ENCODE measurements at places on chromosomes 2 and 18.

DNA sequence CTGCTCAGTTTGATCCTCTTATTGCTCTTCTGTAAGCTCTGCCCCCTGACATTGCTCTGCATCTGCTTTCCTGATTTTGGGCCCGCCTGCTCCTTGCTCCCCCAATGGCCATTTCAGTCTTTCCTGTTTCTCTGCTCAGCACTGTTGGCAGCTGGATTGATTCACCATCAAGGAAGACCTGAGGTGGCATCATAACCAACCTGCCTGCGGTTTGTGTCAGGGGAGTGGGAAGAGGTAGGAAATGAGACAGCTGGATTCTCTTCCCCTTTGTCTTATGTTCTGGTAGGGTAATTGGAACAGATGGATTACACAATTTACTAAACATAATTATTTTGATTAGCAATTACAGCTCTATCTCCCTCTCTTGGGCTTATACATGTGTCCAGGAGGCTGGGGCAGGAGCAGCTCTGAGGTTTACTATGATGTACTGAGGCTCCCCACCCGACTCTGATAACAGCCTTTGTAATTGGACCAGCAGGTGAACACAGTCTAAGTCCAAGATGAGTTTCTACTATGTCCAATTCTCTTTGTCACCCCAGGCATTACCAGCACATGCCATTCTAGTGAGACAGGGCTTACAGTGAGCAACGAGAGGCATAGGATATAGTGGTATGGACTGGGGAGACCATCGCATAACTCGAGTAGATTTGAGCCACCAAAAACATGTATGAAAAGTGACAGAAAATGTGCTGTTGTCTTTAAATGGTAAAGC lies 151.8 kb upstream of the MMADHC start:
- no peak for DNase-seq

DNA sequence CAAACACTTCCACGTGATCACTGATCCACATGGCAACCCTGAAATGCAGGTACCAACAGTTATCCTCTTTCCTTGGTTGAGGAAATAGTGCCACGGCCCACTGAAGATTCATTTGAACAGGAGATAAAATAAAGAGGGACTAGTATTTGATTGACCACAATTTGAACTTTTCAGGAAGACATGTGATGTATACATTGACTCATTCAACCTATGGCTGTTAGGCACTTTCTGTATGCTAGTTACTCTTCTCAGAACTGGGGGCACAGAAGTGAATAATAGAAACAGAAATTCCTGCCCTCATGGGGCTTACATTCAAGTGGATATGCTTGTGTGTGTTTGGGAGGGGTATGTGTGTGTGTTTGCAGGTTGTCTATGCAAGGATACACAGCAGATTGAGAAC lies 199.6 kb downstream of the PRKCE start:
- no peak for DNase-seq

DNA sequence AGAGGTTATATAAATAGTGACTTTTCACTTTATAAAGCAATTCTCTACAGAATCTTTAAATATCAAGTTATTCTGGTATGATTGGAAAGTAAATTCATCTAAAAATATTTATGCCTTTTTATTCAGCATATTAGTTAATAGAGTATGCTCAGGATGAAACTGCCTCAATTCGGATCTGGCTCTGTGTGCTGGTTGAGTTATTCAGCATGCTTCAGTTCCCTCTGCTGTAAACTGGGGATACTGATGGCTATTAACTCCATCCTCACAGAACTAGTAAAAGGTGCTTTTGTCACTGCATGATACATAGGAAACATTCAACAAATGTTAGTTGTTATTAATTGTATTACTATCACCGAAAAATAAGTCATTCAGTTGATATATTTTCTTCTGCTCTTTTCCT lies 250.3 kb downstream of the NRXN1 start:
- no peak for DNase-seq

DNA sequence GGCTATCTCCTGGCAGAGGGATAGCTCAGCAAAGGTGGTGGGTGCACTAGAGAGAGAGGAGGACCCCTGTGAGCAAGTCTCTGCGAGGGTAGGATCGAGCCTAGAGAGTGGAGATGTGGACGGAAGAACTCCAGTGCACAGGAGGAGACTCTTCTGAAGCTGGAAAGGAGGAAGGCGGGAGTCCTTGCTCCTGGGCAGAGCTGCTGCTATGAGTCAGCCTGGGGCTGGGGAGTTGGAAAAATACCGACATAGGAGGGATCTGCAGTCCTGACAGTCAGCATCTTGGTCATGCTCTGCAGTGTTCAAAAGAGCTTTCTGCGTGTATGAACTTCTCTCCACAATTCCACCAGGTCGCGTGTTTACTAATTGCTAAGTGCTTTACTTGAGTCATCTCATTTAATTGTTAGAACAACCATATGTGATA lies 233.8 kb downstream of the LDLRAD4 start:
- no peak for DNase-seq

DNA sequence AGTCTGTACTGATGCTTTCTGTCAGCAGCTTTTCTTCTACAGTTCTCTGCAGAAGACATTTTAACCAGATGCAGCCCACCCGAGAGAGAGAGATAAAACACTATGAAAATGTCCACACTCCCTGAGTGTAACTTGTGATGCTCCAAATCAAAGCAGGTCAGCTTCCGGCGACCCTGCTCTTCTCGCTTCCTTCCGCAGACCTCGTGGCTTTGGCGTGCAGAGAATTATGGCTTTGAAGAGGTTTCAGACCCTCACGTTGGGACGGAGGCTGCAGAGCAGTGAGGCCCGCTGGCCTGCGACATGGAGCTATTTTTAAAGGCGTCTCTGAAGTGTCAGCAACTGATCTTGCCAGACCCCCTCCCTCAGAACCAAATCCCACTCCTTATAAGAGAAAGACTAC lies 41.8 kb downstream of the TMEM163 start:
- DNase-seq: no peak

DNA sequence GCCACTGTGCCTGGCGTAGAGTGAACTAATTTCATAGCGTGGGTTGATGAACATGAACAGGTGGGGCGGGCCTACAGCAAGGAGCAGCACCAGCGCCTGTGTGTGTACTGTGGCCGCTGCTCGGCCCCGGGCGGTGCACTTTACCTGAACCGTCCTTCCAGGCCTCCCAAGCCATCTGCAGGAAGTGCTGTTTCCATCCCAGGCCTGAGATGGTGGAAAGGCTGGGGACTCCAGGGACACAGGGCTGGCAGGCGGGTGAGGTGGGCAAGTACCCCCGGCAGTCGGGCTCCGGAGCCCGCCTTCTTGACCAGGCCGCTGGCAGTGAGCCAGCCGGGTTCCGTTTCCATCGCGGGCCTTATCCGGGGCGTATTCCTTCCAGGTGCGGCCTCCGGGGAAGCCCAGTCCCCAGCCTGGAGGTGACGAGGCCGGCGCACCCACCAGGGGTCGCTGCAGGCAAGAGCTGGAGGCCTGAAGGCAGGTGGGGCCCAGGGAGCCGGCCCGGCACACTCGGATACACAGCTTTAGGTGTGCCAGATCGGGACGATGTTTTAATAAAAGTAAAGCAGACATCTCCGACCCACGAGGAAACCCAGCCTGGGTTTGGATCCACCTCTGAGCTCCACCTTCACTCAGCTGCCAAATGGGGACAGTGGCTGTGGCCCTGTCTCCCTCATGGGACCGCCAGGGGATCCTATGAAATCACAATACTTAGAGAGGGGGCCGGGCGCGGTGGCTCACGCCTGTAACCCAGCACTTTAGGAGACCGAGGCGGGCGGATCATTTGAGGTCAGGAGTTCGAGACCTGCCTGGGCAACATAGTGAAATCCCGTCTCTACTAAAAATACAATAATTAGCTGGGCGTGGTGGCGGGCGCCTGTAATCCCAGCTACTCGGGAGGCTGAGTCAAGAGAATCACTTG lies 22.7 kb upstream of the PDIA6 start:
- peak; percentile 73 for DNase-seq

DNA sequence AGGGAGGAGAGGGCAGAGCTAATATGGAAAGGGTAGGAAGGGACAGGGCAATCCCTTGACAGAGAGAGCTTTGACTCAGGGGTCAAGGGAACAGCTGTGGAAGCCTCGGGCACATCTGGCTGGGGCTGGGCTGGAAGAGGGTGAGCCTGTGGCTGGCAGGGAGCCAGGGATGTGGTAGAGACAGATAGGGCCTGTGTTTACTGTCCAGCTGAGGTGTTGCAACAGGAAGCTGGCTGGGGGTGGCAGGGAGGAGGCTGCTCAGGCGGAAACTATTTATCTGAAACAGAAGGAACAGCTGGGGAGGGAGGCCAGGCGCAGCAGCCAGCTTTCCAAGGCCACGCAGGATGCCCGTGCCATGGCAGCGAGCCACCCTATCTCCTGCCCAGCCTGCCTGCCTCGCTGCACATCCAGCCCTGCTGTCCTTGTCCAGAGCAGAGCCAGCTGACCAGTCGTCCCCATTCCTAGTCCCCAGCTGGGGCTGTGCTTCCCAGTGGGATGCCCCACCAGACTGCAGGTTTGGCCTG lies 264.7 kb downstream of the CYP26B1 start:
- DNase-seq: no peak

GRCh38 chr2:215405722-215406581 lies 29.9 kb downstream of the FN1 start:
- no peak for DNase-seq

GRCh38 chr2:15547115-15547876 lies 13.8 kb downstream of the NBAS start:
- DNase-seq: no peak

- no peak for DNase-seq
These were observed 587.6 kb downstream of the DSC3 start for GRCh38 chr18:30454920-30455319.

DNA sequence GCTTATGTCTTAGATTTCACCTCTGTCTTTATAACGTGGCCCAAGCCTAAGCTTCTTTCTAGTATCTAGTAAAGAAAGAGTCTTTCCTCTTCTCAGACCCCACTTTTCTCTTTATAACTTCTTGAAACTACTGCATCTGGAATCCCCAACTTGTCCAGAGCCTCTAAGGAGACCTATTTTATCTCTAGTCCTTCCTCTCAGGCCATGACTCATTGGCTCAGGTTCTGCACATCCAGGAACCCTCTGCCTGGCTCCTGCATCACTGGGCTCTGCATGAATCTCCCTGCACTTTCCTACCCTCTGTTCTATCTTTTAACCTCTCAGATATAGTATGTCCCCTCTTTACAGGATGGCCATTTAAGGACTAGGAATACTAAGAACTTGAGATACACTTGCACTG lies 124.7 kb downstream of the DNAH6 start:
- no peak for DNase-seq

- no peak for DNase-seq
These were observed 92.4 kb downstream of the CABLES1 start for GRCh38 chr18:23227726-23228070.

GRCh38 chr2:72137498-72138010 lies 10.1 kb downstream of the CYP26B1 start:
- DNase-seq: no peak

DNA sequence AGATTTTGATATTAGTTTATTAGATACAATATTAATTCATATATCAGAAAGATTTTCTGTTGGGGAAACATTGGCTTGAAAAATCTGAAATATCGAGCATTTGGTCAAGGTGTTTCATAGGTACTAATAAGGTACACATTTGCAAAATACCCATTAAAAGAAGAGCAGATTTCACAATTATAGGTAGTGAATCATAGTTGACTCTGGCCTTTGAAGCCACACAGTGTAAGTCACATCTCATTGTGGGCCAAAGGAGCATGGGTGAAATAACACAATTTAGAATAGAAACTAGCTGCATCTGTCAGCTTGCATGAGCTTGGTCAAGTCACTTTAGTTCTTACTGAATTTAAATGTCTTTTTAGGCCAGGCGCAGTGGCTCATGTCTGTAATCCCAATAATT lies 4.9 kb downstream of the KDM3A start:
- DNase-seq: no peak

- no peak for DNase-seq
These were observed 202.8 kb upstream of the RND3 start for GRCh38 chr2:150690261-150690660.

GRCh38 chr2:109409321-109410038 lies 204.3 kb downstream of the SEPTIN10 start:
- DNase-seq: no peak

- no peak for DNase-seq
These were observed 185.0 kb downstream of the TMEM18 start for GRCh38 chr2:492178-492577.

DNA sequence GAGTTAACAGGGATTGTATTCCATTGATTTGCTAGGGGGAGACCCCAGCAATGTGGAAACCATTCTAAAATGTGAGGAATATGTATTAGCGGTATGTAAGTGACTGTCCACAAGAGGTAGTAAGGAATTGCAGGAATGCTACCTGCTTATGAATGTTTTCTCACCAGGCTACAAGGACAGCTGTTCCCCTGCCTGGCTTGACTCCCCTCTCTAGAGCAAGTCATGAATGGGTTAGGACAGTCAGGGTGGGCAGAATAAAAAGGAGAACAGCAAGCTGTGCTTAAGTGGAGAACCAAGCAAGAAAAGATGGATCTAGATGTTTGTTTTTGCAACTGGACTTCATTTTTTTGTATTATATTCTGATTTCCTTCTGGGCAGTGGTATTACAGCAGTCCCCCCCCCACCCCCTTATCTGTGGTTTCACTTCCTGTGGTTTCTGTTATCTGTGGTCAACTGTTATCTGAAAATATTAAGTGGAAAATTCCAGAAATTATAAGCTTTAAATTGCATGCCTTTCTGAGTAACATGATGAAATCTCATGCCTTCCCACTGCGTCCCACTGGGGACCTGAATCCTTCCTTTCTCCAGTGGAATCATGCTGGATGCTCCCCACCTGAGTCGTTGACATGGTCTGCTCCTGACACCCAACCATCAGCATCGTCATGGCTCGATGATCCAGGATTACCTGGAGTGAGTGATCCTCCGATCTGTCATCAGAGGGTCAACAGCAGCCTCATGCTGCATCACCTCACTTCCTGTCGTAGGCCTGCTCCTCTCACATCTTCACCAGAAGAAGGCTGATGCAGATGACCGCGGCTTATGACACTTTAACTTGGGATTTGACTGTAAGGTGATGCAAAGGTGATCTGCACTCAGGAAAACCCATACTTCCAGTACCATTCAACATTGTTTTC lies 52.2 kb downstream of the VAPA start:
- DNase-seq: no peak

- DNase-seq: no peak
These were observed 9.5 kb upstream of the TEX261 start for GRCh38 chr2:71003966-71004755.

DNA sequence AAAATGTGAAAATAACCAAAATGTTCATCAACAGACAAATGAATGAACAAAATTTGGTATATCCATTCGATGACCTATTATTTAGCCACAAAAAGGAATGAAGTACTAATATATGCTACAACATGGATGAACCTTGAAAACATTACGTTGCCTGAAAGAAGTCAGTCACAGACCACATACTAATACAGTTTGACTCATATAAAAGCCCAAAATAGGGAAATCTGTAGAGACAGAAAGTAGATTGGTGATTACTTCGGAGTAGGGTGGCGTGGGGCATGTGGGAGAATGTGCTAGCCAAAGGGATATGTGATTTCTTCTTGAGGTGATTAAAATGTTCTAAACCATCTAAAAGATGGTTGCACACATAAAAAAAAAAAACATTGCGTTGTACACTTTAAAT lies 44.2 kb upstream of the PPM1B start:
- no peak for DNase-seq

Measured in NCI-H187 treated with DMSO at 0.1 percent for 48 hours (cell line).